Left cardiac atrium (tissue), 4 donors: ENCODE measurements at places on chromosomes 2 and 18.

DNA sequence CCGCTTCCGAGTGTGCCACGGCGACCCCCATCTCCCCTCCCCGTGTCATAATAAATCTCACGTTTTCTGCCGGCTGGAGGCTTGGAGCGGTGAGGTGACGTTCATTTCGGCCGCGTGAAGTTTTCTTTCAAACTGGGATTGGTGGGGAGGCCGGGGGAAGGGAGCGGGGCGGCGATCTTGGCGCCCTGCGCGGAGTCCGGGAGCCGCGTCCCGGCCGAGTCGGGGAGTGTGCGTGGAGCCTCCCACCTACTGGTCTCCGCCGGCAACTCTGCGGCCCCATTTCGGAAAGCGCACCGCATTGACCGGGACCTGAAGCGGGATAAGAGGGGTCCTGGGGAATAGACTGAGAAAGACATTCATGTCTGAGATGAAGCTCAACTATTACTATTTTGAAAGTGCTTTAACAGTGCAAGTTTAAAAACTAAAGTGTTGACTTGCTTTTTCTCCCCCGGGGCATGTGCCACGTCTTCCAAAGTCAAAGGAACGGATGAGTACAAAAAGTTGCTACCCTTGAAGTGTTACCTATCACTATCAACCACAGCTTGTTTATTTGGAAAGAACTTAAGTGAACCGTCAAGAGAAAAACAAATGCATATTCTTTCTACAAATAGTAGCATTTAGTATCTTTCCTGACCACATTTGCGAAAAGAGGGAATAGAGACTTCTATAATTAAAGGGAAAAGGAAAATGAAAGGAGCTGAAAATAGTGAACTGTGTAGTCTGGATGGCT, 818 bp upstream of the IKZF2 start:
- DNase-seq: peak; percentile 76

- DNase-seq: peak; percentile 39
Observed at GRCh38 chr2:68185541-68186164, 28.0 kb downstream of the PNO1 start.

DNA sequence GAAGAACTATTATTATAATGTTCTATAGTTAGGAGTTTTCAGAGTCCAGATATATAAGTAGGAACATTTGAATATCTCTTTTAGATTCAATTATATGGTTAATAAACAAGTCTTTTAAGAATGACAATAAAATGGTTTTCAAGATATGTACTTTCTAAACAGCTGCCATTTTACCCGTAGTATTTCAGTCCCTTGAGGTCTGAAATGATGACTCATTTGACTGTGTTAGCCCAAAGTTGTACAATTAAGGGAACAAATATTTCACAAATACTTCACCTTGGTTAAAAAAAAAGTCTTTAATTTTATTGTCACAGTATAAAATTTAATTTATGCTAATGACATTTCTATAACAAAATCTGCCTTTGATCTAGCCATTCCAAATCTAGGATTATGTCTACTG, 91.6 kb upstream of the TANK start:
- no peak for DNase-seq

DNA sequence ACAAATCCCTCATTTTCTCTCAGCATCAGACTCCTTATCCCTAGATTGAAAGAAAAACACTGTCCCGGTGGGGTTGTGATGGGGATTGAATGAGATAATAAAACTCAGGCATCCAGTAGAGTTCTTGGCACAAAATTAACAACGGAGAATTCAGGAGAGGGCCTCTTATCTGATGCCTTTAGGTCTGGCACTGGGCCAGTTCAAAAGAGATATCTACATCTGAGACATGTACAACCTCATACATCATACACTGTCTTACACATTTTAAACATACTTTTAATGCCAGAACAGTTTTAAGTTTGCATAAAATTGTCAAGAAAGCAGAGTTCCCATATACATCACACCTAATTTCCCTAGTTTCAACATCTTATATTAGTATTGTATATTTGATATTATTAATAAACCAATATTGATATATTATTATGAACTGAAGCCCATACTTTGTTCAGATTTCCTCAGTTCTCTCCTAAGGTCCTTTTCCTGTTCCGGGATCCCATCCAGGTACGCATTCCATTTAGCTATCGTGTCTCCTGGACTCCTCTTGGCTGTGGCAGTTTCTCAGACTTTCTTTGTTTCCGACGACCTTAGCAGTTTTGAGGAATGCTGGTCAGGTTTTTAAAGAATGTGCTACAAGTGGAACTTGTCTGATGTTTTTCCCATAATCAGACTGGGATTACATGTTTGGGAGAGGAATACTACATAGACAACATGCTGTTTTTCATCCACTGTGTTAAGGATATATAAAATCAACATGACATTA, 27.8 kb downstream of the NXPH2 start:
- DNase-seq: no peak

DNA sequence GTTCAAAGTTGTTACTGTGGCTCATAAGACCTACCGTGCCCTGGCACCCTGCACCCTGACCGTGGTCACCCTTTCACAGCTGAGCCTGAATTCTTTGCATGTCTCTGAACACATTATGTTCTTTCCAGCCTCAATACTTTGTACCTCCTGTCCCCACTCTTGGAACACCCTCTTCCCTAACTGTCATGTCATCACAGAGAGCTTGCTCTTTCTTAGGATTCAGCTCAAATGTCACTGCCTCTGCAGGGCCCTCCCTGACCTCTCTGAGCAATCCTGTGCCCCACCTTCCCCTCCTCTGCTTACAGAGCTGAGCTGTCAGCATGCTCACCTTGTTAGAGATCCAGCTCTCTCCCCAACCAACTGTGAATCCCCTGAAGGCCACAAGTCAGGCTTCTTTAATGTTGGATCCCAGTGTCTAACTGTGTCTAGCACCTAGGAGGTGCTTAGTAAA, 15.0 kb downstream of the PRKAG3 start:
- no peak for DNase-seq

- DNase-seq: no peak
Observed at GRCh38 chr2:128549094-128549493, 230.4 kb upstream of the HS6ST1 start.

DNA sequence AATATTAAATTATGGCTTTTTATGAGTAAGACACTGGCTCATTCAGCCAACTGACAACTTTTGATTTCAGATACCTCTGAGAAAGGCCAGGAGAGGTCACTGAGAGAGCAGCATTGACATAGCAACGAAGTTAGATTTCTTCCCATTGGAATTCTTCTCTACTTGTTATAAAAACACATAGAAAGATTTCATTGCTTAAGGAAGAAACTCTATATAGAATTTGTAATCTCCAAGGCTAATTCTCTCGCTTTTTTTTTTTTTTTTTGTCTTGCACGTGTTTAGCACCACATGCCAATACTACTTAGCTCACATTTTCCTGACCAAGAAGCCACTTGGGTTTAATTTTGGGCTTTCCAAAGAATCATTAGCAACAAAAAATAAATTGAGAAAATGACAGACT, 233.7 kb downstream of the CALCRL start:
- no peak for DNase-seq

GRCh38 chr2:99771681-99772333, 282.0 kb upstream of the REV1 start:
- no peak for DNase-seq

DNA sequence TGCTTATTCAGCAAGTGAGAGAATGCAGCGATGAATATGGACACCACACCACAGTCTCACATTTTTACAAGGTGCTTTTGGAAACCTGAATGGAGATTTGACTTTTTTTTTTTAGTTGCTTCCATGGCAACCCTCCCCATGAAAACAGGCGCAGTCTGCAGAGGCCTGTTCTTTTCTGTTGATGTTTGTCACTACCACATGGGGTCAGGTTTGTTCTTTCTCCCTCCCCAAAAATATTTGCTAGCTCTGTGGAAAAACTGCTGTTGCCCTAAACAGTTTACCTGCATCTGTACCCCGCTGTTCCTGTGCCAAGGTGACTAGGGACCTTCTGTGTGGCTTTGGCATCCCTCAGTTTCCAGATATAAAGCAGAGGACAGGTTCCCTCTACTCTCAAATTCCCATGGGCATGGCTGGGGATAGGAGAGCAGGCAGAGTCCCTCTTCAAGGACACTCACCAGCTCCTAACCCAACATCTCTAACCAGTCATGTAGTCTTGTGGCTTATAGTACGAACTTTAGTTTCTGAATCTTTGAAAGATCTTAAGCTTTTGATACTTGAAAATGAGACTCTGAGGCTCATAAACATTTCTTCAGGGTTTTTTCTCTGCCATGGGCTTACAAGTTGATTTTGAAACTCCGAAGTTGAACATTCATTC, 14.7 kb upstream of the MAPRE2 start:
- no peak for DNase-seq

DNA sequence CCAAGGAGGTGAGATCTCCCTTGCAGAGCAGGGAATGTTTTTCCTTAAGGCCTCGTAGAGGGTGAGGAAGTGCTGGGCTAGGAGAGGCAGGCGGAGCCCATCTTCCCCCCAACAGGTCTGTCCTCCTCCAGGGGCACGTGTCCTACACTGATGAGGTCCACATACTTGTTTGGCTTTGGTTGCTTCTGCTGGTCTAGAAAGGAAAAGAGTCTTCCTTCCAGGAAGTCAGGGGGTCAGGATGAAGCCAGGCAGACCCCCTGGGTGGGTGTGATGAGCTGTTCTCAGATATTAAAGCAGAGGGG, 6.0 kb downstream of the SH3BP4 start:
- no peak for DNase-seq

DNA sequence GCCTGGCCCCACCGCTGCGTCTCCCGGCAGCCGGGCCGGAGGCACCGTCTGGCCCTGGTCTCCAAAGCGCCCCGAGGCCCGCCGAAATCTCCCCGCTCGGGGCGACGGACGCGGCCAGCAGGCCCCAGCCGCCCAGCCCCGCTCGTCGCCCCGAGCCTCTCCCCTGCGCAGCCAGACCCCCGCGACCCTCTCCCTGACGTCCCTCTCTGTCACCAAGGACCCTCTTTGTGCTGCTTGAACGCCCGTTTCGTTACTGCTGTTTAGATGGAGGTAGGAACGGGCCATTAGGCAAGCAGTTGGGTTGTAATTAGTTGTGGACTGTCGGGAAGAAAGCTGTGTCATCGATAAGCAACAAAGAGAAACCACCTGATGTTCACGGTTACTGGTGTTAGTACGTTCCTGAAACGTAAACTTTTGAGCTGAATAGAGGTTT, 686 bp downstream of the UBXN4 start:
- no peak for DNase-seq

GRCh38 chr2:46936566-46936965, 21.0 kb upstream of the MCFD2 start:
- no peak for DNase-seq

- no peak for DNase-seq
Observed at GRCh38 chr2:235265348-235265965, 228.4 kb upstream of the AGAP1 start.
